EH (cell line): ENCODE measurements at places on chromosomes 7 and 10.

DNA sequence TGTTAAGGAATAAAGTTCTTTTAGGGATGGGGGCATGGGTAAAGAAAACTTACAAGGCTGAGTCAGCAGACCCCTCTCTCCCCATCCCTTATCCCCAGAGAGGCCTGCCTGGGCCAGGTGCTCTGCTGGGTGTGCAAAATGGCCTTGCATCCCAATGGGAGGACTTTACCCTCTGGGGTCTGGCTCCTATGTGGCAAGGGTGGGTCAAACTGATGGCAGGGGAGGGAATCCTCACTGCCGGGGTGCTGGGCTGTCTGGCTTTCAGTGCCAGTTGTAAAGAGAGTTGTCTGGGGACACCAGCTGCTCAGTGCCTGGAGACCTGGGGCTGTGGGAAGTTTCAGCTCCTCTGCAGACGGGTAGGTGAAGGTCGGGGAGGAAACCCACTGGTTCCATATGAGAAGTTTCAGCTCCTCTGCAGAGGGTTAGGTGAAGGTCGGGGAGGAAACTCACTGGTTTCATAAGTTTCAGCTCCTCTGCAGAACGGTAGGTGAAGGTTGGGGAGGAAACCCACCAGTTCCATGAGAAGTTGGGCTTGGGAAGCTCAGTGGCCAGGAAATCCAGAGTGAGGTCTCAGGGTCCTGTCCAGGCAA lies 127.2 kb upstream of the PODXL start:
- DNase-seq, result no peak

DNA sequence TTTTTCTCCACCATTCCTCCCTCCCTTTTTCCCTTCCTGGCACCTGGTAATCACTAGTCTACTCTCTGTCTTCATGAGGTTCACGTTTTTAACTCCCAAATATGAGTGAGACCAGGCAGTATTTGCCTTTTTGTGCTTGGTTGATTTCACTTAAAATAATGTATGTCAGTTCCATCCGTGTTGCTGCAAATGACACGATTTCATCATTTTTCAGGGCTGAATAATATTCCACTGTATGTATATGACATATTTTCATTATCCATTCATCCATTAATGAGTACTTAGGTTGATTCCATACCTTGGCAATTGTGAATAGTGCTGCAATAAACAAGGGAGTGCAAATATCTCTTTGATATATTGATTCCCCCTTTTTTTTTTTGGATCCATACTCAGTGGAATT lies 25.8 kb downstream of the GALNT17 start:
- no peak for DNase-seq

GRCh38 chr7:102279537-102280400 lies 6.9 kb upstream of the SH2B2 start:
- DNase-seq, result peak; percentile 68

- DNase-seq, result no peak
These were observed 298.3 kb downstream of the DNAJB6 start for GRCh38 chr7:157635148-157635500.

- DNase-seq, result no peak
These were observed 182.3 kb downstream of the SNX13 start for GRCh38 chr7:17758008-17758407.

DNA sequence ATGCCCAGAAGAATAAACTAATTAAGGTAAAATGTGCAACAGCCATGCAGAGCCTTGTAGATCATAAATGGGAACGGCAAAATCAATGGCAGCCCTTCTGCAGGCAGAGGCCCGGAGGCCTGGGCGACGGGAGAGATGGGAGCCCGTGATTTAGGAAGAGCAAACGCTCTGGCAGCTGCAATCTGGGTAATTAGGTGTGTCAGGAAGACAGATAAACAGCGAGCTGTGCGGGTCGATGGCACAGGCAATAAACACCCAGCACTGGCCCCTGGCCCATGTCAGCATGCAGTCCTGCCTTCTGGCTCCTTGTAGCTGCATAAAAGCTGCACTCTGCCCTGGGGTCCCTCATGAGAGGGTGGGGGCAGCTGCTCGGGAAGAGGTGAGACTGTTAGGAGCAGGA lies 78.0 kb downstream of the GOLGA7B start:
- DNase-seq, result no peak

GRCh38 chr7:137755846-137756651 lies 90.7 kb downstream of the DGKI start:
- DNase-seq, result peak; percentile 23

GRCh38 chr7:51315393-51316261 lies 982 bp downstream of the COBL start:
- DNase-seq, result no peak

DNA sequence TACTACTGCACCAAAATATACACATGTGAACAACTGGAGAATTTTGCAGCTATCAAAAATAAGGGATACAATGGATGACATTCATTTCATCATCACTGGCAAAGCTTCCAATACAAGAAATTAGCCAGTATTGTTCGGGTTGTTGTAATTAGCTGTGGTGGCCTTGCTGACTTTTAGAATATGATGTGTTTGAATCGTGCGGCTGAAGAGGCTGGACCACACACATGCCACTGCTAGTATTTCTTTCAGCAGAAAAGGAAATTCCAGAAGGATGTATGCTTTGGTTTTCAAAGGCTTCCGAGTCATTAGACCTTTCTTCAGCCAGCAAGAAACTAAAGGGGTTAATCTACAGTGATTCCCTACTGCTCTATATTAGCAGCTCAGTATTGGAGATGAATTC lies 16.6 kb downstream of the RPP38 start:
- peak; percentile 51 for DNase-seq

DNA sequence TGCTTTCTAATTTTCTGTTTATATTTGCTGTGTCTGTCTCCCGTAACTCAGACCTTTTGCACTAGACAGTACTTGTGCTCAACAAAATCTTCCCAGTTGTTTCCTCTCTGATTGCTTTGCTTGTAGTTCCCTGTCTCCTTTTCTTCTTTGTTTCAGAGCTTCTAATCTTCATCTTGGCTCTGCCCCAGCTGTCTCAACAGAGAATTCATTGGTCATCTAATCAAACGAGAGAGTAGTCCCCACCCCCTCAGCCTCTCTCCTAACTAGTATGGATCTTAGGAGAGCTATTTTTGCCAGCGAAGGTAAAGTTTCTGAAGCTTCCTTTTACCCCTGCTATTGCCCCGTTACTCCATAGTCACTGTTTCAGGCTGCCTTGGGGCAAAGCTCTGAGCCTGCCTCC lies 32.8 kb downstream of the SLC26A4 start:
- no peak for DNase-seq

- no peak for DNase-seq
These were observed 49.2 kb upstream of the ARID5B start for GRCh38 chr10:61852261-61852660.

GRCh38 chr7:87213252-87213651 lies 6.3 kb downstream of the TMEM243 start:
- DNase-seq, result no peak

DNA sequence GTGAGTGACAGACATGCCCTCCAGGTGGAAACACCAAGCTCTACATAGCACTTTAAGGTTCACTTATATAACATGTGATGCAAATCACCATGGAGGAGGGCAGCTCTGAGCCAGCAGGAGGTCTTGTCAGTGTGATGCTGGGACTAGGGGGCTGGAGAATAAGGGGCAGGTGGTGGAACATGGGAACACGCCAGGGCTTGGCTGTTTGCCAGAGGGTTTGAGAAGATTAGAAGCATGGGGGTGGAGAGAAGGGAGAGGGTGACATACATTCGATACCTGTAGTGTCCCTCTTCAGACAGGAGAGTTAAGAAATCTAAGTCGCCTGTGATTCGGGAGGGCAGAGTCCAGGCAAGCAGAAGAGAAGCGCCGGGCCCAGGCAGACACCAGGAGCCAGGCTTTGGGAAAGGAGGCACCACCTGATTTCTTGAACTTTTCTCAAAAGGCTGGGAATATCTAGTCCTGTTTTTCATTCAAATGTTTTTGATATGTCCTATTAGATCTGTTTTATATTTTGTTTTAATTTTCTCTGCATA lies 16.9 kb upstream of the LAMB4 start:
- DNase-seq, result no peak

- no peak for DNase-seq
These were observed 33.8 kb downstream of the TRIM8 start for GRCh38 chr10:102678068-102678400.
